Hematopoietic multipotent progenitor cell treated with erythropoietin and hydrocortisone succinate and interleukin-3 and kit ligand, for 17 days (in vitro differentiated cells): ENCODE measurements at places on chromosomes 13 and 19.

GRCh38 chr13:90232291-90232690, 1115.2 kb upstream of the MIR17HG start:
- DNase-seq, result no peak

- DNase-seq, result no peak
Observed at GRCh38 chr13:33615436-33615835, 202.5 kb upstream of the RFC3 start.

DNA sequence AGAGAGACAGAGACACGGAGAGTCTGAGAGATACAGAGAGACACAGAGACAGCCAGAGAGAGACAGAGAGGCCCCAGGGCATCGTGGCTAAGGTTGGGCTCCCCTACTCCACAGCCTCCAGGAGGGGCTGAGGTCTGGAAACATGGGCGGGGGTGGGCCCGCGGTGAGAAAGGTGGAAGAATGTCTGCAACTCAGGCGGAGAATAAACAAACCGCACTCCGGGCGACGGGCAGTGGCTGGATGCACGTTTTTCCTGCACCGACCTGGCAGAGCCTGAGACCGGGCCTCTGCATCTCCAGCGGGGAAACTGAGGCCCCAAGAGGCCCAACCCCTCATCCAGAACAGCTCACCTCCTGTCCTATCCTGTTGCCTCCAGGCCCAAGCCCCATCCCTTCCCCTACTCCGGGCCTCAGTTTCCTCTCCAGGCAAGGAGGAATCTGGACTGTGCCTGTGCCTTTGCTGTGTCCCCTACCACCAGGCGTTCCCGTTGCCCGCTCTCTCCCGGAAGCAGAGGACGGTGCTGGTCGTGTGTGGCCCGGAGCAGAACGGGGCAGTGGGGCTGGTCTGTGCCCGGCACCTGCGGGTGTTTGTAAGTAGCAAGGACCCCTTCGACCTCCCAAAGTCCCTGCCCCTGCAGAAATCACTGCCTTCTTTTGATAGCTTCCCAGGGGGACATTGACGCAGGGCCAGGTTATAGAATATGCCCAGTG, 3.4 kb upstream of the CILP2 start:
- DNase-seq, result no peak

- DNase-seq, result no peak
Observed at GRCh38 chr13:74288361-74288911, 154.2 kb upstream of the KLF12 start.

- DNase-seq, result no peak
Observed at GRCh38 chr13:51246418-51247277, 24.4 kb downstream of the FAM124A start.

DNA sequence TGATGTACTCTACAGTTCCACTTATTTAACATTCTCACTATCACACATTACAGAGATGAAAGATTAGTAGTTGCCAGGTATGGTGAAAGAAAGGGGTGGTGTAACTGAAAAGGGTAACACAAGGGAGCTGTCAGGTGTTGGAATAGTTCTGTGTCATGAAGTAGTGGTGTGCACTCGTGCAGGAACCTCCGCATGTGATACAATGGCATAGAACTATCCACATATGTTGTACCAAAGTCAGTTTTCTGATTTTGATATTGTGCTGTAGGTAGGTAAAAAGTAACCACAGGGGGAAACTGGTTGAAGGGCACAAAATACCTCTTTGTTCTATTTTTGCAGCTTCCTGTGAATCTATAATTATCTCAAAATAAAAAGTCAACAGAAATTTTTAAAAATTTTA, 24.4 kb upstream of the RPL21 start:
- no peak for DNase-seq

- DNase-seq, result peak; percentile 33
Observed at GRCh38 chr19:12939975-12940423, 1.6 kb downstream of the CALR start.

DNA sequence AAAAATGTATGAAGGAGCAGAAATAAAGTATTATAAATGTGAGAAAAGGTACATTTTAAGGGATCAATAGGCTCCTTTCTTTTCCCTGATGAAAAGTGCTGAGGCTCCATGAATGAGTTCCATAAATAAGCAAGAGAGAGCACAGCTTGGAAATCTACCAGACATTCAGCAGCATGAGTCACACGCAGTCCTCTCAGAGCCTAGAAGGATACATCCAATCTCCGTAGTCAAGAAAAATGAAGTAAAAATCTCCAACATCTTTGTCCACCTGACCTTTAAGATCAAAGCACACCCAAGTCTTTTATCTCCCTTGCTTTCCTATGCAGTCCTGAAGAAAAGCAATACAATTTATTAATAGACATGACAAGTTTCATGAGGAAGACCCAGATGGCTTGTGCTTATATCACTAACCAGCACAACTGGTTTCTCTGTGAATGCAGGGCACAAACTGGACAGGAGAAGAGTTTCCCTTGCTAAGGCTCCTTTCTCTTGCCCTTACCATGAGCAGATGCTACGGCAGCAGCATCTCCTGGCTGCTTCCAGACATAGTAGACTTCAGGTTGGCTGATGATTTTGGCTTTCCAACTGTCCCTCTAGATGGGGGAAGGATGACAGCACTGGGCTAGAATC, 730.8 kb downstream of the EFNB2 start:
- DNase-seq, result no peak

GRCh38 chr13:65057986-65058385, 2172.2 kb downstream of the PCDH9 start:
- no peak for DNase-seq

GRCh38 chr13:106177146-106177545, 358.3 kb downstream of the EFNB2 start:
- no peak for DNase-seq

GRCh38 chr19:39553082-39553652, 13.2 kb upstream of the EID2 start:
- DNase-seq, result no peak

DNA sequence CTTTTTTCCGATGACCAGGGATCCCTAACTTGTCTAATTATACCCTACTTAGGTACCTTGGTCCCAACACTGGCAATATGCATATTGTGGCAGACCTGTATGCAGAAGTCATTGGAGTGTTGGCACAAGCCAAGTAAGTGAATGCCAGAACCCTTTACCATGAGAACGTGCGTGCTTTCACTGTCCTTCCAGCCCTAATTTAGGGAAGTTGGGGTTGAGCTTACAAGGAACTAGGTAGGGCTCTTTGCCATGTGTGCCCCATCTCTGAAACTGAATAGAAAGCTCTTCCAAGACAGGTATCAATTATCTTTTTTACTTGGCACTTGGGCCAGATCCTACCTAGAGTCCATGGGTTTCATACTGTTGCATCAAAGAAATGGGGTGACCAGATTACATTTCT, 93.2 kb downstream of the FRY start:
- no peak for DNase-seq

DNA sequence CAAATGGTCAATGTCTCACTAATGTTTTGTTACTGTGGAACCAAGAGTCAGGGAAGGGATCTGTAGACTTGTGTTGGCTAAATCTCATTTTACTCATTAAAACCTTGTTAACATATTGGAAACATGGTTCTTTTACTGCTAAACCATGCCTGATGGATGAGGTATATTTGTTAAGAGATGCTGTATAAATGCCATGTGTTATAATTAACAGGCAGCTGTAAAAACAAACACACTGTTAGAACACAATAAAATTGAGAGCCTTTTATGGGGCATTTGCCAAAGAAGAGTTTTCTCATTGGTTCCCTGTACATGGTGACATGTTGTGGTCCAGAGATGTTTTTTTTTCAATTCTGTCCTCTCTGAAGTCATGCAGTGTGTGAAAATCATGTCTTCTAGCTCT, 121.9 kb downstream of the ESD start:
- DNase-seq, result no peak

- no peak for DNase-seq
Observed at GRCh38 chr13:108674346-108674745, 44.9 kb downstream of the MYO16 start.

GRCh38 chr13:73608157-73608516, 526.1 kb downstream of the KLF12 start:
- no peak for DNase-seq

DNA sequence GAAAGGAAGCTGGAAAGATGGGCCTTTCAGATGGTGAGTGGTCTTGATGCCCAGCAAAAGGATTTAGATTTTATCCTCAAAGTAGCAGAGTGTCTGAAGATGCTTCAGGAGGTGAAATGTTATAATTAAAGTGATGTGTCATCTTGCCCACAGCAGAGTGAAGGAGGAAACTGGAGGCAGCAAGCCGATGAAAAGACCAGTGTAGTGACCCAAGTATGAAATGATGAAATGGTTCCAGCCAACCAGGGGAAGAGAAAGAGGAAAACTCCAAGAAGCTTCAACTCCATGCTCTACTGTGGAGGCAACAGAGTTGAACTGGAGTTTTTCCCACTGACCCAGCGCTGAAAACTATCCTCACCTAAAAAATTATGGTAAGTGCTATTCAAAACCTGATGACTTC, 66.7 kb downstream of the FOXO1 start:
- no peak for DNase-seq

DNA sequence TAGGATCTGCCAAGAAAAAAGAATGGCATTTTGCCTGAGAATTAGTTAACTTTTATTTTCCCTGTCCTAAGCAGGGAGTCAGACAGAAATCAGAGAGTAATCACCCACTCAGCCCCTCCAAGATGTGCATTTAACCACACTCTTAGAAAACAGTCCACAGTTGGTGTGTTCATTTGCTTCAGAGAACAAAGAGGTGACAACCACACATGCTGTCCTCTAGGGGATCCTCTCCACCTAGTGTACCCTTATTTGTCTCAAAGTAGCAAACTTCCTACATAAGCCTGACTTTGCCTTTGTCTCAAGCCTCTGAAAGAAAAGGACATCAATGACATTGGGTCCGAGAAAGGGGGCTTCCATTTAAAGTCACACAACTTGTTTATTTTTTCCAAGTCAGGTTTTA, 107.0 kb upstream of the RFC3 start:
- DNase-seq, result no peak

GRCh38 chr13:70253834-70254233, 145.6 kb upstream of the KLHL1 start:
- DNase-seq, result no peak

DNA sequence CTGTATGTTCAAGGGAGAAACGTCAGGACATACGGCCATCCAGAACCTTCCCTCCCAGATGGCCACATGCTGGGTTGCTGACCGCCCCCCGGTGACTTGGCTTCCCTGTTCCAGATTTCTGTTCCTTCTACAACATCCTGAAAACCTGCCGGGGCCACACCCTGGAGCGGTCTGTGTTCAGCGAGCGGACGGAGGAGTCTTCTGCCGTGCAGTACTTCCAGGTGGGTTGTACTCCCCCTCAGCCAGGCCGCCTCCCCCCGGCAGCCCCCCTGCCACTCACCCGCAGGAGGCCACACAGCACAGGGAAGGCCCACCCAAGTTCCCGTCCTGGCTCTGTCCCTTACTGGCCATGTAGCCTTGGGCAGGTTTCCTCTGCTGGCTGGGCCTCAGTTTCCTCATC, 20.5 kb downstream of the YIPF2 start:
- DNase-seq, result no peak

DNA sequence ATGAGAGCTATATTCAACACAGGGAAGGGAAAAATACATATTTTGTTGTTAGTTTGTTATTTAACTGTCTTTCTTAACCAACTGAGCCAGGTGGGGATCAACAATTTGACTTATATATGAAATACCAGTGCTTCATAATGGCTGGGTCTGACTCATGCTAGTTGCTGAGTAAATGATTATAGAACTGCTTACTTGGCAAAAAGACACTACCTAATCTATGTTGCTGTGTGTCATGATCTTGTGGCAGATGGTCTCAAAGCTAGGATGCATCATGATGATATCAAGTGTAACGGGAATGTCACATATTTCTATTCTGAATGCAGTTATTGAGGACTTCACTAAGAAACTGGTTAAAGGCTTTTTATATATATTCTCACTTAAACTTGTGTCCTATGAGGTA, 727.4 kb upstream of the SLITRK1 start:
- DNase-seq, result no peak

DNA sequence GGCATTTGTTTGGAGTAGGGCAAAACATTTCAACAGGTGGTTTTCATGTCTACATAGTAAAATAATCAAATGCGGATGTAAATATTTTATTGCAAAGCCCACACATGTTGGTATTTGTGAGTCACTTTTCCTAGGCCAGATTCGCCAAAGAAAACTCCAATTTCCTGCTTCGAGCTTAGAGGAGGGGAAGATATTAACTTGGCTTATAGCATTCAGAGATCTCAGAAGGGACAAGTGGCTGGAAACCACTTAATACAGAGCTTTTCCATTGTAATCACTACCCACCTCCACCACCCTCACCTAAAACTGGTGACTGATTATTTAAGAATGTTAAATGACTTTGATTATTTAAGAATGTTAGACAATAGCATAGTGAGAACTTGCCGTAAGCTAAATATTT, 530.6 kb upstream of the SPRY2 start:
- DNase-seq, result no peak

DNA sequence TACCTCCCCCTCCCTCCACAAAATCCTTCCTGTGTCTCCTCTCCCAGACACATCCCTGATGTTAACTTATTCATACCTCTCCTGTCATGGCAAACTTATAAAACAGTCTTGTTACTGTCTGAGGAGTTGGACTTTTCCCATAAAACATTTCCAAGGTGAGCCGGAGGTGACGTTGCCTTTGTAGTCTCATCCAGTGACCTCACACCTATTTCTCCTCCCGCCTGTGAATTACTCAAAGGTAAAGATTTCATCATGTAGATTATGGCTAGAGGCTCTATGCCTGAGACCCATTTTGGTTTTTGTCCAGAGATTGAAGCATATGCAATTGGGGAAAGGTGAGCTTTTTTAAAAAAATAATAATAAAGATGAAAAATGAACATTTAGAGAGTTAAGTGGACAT, 529.0 kb downstream of the MYO16 start:
- no peak for DNase-seq
